ENCODE measurements at places on chromosomes 5 and 9.
A peak's percentile ranks its signal among the peaks of the same experiment; 100 is the strongest.

- no peak for DNase-seq
Observed at GRCh38 chr9:6090277-6091210, 75.1 kb upstream of the RANBP6 start.

- DNase-seq: no peak
Observed at GRCh38 chr5:15977851-15978250, 201.7 kb downstream of the MARCHF11 start.

DNA sequence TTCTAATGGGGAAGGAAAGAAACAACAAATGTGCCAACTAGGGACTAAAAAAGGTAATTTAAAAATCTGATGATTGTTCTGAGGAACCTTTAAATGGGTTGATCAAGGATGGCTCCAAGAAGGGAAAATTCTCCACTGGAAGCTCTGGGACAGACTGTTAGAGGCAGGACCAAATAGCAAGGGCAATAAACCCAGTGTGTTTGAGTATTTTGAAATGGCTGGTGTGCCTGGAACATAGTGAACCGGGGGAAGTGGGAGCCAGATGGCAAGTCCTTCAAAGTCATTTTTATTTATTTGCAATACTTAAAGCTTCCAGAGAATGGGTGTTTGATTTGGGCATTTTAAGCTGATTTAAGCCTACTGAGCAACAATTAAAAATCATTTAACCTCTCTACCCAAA is 587.7 kb upstream of the MEF2C start:
- DNase-seq: no peak

- DNase-seq: peak; percentile 55
Observed at GRCh38 chr9:101705135-101705661, 33.2 kb downstream of the GRIN3A start.

DNA sequence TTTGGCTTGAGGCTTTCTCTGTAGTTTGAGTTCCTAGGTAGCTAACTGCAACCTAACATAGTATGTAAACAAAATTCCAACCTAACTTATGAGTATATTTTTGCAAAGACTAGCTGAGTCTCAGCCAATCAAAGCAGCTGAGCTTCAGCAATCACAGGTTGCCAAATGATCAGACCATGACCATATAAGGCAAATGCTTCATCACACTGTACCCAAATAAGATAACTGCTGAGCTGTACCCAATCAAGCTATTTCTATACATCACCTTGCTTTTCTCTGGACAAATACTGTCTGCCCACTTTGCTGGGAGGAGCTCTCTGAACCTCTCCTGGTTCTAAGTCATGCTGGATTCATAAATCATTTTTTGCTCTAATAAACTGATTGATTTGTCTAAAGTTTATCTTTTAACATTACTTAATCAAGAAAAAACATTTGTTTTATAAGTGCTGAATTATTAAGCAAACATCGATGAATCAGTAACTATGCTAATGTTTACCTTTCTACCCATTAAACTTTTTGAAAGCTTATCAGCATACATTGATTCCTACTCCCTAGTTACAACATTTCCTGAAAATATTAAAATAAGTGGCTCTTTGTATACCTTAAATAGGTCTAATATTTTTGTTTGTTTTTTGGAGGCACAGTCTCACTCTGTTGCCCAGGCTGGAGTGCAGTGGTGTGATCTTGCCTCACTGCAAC is 129.7 kb upstream of the PCA3 start:
- no peak for DNase-seq

- no peak for DNase-seq
Observed at GRCh38 chr9:5468850-5469249, 18.5 kb downstream of the CD274 start.

GRCh38 chr5:141637767-141638419 is 1.1 kb downstream of the RELL2 start:
- DNase-seq: peak; percentile 79

DNA sequence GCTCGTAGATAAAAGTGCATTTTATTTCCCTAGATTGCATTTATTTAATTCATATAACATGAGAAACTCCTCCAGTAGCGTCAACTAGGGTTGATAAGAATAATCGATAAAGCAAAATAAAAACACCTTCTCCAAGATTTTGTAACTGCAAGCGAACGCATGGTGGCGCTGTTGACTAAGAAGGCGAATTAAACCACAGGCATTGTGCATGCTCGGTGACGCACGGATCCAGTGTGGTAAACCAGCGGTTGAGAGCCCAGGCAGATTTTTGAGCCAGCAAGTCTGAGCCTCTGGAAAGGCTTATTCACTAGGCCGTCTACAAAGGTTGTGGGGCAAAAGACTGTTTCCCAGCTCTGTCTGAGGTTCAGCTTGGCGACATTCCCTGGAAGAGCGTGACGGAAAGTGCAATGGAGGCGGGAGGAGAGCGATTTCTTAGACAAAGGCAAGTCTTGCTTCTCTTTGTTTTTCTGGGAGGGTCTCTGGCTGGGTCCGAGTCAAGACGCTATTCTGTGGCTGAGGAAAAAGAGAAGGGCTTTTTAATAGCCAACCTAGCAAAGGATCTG is at the start of gene PCDHB3:
Gene PCDHB3, plus strand, starts transcription at position 231 of the 563 bp plus-strand sequence. Its CDS starts 177 bp downstream, at position 408.
- DNase-seq: peak; percentile 63

- DNase-seq: no peak
Observed at GRCh38 chr5:155263381-155263780, 249.8 kb downstream of the KIF4B start.

GRCh38 chr5:135063056-135063445 is 29.0 kb upstream of the PITX1 start:
- DNase-seq: no peak

DNA sequence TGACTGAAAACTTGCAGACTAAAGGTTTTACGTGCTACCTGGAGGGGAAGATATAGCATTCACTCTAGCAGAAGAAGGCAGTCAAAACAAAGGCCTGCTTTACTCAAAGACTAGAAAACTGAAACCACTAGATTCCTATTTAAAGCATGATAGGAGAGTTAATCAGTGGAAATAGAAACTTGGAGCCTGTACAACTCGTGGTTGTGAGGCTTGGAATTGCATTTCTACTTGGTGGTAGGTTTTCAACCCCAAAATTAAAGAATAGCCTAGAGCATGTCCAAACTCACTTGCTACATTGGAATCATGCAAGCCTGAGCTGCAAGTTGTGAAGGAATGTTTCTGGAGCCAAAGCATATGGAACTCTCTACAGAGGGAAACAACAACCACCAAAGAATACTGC is 1526.4 kb upstream of the NUDT12 start:
- no peak for DNase-seq

GRCh38 chr5:139379626-139380449 is 3.3 kb downstream of the SLC23A1 start:
- DNase-seq: no peak

- no peak for DNase-seq
Observed at GRCh38 chr5:36928947-36929346, 52.4 kb downstream of the NIPBL start.

DNA sequence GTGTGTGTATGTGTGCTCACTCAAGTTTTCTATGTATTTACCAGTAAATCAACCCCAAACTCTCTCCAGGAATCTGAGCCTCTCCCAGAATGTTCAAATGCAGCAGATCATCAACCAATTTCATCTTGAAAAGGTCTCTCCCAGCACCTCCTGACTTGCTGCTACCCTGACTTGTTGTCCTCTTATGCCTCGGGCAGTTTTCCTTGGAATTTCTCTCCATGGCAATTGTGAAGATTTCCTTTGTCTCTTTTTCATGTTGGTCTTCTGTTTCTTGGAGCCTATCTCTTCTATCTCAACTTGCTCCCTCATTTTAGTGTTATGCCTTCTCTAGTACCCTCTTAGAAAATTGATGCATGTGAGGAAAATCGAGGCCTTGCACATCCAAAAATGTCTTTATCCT is 303.6 kb upstream of the KIF2A start:
- DNase-seq: no peak

DNA sequence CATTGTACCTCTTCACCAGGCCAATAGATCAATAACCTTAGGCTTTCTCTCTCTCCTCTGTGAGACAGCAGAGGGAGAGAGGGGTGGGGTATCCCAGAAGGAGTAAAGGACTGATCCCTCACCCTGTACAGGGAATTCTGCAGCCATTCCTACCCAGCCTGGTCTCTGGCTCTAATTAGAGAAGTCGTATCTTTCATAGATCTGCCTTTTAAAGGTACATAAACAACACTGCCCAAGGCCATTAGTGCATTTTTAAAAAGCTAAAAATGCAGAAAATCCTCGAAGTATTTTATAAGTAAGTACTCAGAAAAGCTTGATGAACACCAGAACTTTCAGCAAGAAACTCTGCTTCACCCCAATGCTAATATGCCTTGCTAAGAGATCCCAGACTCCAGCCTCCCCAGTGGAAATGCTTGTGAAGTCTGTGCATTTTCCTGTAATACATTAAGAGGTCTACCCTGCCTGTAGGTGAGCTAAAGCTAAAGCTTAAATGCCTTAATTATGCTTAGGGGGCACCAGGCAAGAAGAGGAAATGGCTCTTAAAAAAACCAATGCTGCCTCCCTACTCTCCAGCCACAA is 200.0 kb upstream of the ANKRD55 start:
- no peak for DNase-seq

- peak; percentile 76 for DNase-seq
Observed at GRCh38 chr9:127897193-127897692, 2.2 kb downstream of the ST6GALNAC6 start.

GRCh38 chr5:57414857-57415256 is 67.8 kb downstream of the ACTBL2 start:
- DNase-seq: no peak

GRCh38 chr5:10576790-10577189 is 12.9 kb downstream of the ANKRD33B start:
- DNase-seq: peak; percentile 18

GRCh38 chr9:71901695-71902597 is 9.0 kb downstream of the ABHD17B start:
- DNase-seq: no peak

- DNase-seq: no peak
Observed at GRCh38 chr5:7395432-7395946, 449 bp upstream of the ADCY2 start.

DNA sequence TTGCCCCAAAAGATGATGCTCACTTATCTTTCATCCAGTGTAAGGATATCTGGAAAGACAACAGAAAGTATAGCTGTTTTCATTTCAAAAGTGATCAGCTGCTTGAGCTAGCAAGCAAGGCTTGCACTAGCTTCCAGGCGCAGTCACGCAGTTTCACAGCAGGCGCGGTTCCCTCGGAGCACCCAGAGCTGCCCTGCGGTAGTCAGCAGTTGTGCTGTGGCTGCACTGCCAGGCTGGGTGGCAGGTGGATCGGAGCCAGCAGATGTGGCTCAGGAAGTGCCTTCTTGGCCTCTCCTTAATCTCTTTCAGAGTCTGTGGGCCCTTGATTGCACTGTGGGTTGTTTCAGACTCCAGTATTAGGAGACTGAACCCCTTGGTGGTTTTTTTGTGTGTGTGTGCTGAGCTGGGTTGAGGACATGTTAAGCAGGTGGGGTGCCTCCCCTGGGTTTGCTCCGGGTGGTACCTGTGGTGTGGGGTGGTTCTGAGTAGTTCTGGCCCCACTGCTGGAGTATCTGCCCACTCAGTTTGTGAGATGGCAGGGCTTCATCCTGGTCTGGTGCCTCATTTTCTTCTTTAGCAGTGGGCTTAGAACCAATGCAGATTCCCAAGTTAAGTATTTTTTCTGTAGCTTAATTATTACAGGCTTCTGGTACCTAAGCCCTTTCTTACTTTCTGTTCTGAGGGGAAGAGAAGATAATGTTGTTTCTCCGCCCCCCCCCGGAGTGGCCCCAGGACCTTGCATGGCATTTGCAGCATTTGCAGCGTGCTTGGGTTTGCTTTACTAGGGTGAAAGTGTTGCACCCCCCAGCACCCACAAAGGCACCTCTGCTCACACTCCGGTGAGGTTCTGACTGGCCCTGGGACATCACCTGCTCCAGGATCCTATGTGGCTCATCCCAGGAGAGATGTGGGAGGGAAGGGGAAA is 16.4 kb downstream of the TENT4A start:
- no peak for DNase-seq

DNA sequence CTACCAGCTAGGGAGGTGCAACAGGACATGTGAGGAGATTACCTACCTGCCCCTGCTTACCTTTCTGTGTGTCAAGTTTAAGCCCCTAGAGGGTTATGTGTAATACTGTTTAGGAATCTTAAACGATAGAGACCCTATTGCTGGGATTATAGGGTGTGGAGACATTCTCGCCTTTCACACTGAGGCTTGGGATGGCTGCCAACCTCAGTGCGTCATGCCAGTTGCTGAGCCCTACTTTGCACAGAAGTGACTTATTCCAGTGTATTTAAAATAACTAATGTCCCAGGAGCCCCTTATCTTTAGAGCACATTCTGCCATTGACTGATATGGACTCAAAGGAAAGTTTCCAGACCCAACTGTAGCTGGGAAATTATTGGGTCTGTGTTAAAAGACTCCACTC is 76.6 kb upstream of the XPA start:
- no peak for DNase-seq

DNA sequence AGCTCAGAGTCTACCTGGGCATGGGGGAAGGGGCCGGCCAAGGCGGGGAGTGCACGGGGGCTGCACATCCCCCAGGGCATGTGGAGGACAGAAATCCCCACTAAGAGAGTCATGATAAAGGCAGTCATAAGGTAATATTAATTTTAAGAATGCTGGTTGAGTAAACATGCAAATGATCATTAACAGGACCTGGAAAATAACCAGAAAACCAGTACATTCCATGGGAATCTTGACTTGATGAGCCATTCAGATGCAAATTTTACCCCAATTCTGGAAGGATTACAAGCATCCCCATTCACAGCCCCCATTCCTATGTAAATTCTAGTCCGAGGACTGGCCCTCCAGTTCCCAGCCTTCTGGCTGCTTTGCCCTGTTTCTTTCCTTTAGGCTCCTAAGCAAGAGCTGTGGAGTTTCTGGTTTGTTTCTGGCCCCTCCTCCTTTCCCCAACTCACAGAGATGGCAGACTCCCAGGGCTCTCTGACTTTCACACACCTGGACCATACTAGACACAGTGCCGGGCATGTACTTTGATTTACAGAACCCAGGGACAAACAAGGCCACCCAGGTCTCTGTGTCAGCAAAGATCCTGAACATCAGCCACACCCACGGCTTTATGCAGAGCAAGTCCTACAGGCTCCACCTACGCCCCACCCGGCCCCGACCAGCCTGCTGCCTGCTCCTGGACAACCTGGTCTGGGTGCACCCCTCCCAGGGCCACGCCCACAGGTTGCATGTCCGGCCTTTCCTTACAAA is 62.7 kb downstream of the SEMA4D start:
- no peak for DNase-seq

DNA sequence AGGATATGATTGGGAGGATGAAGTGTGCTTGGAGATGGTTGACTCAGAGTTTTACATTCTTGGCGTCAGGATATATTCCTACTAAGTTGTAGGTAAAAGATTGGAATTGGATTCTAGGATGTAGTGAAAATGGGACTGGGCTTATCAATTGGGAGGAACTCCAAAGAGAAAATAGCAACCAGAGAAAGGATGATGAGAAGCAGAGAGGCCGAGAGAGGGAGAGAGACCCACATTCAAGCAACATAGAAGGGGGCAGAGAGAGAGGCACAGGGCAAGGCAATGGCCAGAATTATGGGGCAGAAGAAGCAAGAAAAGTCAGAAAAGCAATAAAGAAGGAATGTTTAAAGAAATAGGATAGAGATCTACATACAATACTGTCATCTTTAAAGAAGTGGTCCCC is 217.9 kb upstream of the ACTBL2 start:
- DNase-seq: no peak
